NK-92 treated with Interleukin-12 subunit alpha and Interleukin-12 subunit beta, amount 100 ng/mL, for 24 hours (cell line): ENCODE measurements at places on chromosomes 5 and 9.

- DNase-seq = no peak
Observed at GRCh38 chr5:82150559-82150958, 127.6 kb downstream of the RPS23 start.

DNA sequence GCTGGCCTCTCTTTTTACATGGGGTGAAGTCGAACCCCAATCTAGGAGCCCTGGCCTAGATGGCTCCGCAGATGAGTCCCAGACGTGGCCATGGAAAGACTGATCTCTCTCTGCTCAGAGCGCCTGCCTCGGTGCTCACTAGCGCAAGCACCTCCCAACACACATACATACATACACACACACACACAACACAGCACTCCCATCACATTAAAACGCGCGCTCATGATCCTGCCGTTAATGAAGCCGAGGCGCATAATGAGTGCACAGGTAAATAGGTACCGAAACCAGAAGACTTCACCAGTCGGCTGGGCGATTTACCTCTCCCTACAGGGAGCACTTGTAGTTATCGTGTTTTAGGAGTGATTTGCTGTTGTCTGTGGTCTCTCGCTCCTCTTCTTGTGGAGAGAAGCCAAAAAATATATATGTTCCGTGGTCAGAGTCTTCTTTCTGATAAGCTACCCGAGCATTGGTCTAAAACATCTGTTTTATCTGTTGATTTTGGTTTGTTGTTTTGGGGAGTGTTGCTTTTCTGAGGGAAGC lies 207.7 kb downstream of the MEF2C start:
- DNase-seq = no peak

DNA sequence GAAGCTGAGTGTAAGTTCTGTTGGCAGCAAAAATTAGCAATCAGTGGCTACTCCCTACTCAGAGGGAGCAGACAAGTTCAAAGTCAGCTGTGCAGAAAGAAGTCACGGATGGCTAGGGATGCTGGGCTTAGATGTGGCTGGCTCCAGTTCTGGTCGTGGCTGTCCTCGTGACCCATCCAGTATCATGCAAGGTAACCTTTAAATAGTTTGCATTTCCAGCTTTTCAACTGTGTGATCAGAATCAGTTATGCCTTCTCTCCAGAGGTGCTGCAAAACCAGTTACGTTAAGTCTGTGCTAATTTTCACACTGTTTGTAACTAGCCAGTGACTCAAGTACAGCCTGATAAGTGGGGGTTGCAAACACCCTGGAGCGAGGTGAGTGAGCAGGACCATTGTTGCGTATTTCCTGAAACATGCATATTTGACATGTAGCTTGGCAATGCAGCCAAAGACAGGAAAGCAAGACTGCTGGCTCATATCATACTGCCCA lies 302.4 kb downstream of the ATPSCKMT start:
- DNase-seq = no peak

DNA sequence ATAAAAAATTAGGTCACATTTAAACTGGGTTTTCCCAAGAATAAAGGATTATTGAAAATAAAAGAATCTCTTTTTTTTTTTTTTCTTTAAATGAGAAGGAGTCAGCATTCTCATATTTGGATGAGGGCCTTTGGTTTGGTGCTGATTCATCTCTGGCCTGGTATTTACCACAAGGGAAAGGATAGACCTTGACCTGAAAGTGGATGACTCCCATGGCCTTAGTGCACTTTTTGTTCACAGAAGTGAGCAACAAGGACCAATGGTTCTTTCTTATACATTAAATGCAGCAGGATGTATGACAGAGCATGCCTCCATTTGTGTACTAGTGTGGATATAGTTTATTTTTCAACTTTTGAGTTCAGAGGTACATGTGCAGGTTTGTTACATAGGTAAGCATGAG lies 6.9 kb downstream of the YTHDC2 start:
- no peak for DNase-seq
